AG09319 (cell line): ENCODE measurements at places on chromosomes 5 and 9.

DNA sequence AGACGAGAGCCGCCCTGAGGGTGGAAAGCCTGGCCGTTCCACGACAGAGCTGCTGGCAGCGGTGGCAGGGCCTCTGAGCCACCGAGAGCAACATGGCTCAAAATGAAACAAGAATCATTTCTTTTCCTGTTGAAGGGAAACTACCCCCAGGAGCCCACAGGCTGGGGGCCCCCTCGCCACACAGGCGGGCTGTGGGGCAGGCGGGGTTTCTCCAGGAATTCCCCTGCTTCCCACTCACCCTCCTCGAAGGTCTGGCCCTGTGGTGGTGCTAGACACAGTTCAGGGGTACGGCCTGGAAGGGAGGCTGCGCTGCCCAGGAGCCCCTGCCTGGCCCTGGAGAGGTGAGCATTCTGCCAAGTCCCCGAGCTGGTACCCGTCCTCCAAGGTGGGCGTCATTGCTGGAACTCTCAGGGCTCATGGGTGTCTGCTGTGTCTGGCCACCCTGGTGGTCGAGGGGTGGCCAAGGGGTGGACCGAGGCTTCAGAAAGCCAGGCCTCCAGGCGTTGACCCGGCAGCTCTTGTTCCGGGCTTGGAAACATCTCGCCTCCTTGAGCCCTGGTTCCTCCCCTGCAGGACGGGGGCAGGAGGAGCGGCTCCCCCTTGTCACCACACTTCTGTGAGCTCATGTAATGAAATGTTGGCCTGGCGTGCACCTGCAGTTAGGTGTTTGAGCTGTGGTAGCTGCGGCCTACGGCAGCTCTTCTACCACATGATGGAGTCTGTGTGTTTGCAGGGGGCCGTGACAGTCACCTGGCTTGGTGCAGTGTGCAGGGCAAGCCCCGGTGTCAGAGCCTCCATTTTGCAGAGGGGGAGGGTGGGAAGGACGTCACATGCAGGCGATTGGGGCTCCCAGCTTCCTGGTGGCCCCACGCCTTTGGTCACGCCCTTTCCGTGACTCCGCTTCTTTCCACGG lies 65.3 kb downstream of the RXRA start:
- no peak for DNase-seq

GRCh38 chr9:137615387-137615871 lies 3.4 kb upstream of the EHMT1 start:
- no peak for DNase-seq

DNA sequence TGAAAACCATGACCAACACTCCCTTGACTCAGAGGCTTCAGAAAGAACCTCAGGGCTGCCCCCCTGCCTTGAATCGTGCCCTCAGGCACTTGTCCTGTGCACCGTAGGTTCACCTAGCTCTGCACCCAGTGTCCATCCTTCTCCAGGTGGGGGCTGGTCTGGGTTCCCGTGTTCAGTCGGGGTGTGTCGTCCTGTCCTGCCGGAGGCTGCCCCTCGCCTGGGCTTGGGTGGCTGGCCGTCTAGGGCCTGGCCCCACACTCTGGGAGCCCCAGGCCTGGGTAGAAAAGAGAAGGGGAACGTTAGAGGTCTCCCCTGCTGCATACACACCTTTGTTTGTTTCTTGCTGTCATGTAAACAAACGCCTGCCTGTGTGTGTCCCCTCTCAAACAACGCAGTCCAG lies 29.3 kb downstream of the CATSPER3 start:
- DNase-seq = no peak

DNA sequence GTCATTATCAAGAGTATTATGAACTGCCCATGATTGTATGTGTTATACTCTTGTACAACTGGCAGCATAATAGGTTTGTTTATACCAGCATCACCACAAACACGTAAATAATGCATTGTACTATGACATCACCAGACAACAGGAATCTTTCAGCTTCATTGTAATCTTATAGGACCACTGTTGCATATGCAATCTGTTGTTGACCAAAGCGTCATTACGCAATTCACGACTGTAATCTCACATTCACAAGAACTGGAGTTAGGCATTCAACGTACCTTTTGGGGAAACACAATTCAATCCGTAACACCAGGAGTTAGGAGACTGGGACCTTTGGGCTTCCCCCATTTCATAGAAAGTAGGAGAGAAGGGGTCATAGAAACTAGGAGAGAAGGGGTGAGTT lies 20.4 kb upstream of the ARSI start:
- DNase-seq = no peak

- DNase-seq = no peak
These were observed 876.3 kb upstream of the CTNND2 start for GRCh38 chr5:12780536-12780935.

GRCh38 chr9:93126825-93127368 lies 7.2 kb downstream of the NINJ1 start:
- DNase-seq = no peak

DNA sequence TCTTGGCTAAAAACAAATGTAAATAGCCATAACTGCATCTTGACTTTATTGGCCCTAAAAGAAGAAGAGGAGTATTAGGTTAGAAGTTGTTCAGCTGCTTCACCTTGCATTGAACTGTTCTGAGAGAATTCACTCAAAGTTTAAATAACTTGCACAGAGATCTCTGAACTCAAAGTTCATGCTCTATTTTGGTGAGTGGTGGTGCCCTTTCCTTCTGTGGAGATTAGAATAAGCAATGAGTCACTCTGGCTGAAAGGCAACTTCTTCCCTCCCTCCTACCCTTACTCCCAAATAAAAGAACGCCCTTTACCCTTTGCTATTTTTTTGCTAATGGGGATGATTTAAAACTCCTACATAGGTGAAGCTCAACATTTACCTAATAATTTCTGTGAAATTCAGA lies 48.9 kb downstream of the ERMP1 start:
- DNase-seq = no peak

DNA sequence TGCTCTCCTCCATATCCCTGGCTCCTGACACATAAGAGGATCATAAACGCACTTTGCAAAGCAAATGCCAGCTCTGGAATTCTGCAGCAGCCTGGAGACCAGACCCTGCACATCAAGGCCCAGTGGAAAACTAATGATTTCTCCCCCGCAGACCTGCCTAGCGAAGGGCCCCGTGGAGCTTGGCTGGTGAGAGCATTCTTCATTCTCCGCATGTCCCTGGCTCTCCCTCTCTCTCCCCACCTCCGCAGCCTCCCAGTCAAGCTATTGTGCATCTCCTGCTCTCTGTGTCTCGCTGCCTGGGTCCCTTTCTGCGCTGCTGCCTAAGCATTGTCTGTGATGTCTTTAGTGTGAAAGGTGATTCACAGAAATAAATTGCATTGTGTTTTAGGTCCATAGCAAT lies 46.7 kb downstream of the GRIA1 start:
- DNase-seq = no peak
